Activated CD8-positive, alpha-beta T cell treated with anti-CD3 and anti-CD28 coated beads, Interleukin-2, amount 10 ng/mL, durations not matched to agents 7 days and 5 days (primary cell): ENCODE measurements at places on chromosomes 3 and 15. TPM values are rescaled to one million over a fixed set of nuclear protein-coding genes. Genes with fewer than 3 reads are reported as not detected.

- DNase-seq, result no peak
Measured at GRCh38 chr15:77010857-77011256, 15.9 kb downstream of the PSTPIP1 start.

DNA sequence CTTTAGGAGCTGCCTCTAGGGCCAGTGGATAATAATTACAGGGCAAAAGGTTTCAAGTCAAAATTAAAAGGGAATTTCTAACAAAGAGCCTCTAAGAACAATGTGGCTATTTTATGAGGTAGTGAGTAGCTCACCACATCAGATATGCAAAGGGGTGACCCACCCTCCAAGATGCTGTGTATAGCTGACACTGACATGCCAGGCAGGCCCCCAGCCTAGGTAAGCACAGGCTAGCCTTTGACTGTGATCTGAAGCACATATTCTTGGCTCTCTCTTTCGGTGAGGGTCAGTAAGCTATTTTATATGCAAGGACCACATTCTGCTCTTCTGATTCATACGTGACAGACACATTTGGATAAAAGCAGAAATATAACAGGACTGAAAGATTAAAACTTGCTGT, 2.8 kb upstream of the THSD4 start:
- no peak for DNase-seq

DNA sequence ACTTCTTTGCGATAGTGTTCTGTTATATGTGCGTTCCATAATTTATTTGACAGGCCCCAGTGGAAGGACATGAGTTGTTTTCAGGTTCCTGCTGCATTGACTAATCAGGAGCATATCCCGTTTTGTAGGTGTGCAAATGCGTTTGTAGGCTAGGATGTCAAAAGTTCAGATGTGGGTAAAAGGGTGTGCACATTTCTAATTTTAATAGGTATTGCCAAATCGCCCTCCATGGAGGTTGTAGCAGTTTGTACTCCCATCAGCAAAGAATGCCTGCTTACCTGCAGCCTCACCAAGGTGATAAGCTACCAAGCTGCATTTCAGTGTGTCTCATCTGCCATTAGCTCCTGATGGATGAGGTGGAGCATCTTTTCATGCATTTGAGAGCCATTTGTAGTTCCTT, 36.3 kb downstream of the KLF13 start:
- no peak for DNase-seq

GABRB3 gene
- 0.13 TPM for total RNA-seq

DNA sequence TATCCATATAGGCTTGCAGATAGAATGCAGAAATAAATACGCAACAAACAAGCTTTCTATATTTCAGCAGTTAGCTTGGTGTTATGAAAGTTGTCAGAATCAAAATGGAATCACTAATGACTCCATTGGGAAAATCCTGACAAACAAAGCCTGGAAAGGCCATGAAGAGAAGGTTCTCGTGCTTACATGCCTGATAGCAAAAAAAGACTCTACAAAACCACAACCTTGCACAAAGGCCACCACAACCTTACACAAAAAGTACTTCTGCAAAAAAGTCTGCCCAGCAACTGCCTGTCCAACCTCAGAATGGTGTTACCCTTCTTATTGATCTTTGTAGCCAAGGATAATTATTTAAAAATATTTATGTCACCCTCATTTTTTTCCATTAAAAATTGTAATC, 14.4 kb upstream of the PLSCR1 start:
- DNase-seq, result no peak

DNA sequence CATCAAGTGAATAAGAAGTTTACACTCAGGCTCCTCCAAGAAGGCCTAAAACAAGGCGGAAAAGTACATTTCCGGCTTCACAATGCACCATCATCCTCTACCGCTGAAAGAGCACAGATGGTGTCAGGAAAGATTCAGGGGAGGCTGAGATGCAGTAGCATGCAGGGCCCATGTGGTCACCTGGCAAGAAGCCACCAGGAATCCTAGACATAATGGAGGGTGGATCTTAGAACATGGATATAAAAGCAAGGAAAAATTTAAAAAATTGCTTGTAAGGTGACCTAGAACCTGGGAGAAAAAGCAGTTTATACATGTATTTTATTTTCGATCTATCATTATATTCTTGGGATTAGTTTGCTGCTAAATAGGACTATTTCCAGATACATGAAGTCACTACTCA, 21.9 kb upstream of the OTOL1 start:
- no peak for DNase-seq

DNA sequence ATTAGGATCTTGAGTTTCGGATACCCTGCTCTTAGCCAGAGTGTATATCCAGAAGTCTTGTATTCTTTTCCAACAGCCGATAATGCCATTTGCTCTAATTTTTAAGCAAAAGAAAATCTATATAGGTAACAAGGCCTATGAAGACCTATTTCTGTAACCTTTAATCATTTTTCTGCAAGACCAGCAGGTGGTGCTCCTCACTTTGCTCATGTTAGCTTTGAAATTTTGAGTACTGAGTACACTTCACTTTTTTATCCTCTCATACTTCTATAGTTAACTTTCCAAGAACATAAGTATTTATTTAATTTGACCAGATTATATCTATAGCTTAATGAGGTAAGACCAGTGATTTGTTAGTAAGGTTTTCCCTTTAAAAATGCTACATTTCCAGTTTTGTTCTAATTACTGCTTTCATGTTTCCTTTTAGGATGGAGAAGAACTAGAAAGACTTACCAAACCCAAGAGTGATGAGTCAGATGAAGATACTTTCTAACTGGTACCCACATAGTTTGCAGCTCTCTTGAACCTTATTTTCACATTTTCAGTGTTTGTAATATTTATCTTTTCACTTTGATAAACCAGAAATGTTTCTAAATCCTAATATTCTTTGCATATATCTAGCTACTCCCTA, 20.5 kb downstream of the SLC35A5 start:
- DNase-seq, result peak; percentile 63

IGDCC3 gene
- not detected for total RNA-seq

DNA sequence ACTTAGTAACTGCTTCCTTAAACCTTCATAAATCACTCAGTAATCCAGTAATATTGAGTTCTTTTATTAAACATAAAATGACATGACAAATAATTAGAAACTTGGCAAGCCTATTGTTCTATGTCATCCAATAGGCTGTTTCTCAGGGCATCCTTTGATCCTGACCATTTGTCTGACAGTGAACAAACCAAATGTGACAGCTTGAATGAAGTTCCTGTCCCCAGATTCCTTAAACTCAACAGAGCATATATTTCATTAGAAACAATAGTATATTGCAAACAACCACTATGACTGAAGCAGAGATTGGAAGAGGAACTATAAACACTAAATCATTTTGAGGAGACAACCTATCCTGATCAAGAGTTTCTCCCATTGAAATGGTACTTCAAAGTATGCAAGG, 113.6 kb upstream of the MDFIC2 start:
- DNase-seq, result no peak

GRCh38 chr3:14519406-14519805, 20.7 kb downstream of the GRIP2 start:
- no peak for DNase-seq

DNA sequence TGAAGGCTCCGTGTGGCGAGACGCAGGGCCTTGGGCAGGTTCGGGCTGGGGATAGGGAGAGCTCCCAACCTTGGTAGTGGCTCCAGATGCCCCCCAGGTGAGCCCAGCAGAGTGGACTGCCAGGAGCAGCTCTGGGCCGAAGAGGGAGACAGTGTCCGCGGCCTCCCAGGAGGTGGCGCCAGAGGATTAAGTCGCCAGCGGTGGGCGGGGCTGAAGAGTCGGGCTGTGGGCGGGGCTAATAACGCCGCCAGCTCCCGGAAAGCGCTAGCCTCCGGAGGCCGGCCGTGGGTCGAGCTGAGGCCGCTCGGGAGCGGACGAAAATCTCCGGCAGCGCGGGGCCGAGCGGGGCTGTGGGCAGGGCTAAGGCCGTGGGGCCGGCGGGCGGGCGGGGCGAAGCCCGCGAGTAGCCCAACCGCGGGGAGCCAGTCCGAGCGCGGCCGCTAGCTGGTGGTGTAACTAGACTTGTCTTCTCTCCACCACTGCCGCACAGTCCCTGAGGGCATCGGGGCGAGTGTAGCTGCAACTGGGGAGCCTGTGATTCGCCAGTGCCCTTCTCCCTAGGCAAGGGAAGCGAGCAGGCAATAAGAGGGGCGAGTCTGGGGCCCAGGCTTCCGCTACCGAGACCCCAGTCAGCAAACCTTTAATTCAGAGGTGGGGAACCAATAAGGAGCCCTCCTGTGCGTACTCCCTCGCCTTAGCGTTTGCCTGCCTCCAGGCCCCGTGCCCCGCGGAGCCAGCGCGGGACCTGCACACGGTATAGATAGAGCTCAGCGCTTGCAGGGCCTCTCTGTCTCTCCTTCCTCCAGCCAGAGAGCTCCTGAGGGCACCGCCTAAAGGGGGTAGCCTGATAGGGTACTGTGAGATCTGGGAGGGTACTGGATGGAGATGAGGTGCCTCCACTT, 14.4 kb upstream of the BSN start:
- DNase-seq, result peak; percentile 93

TJP1 gene
- not detected for total RNA-seq

- DNase-seq, result no peak
Measured at GRCh38 chr3:177609613-177610012, 412.3 kb upstream of the TBL1XR1 start.
